ENCODE measurements at places on chromosomes 12 and 14. TPM values are rescaled to one million over a fixed set of nuclear protein-coding genes. Genes with fewer than 3 reads are reported as not detected.

DNA sequence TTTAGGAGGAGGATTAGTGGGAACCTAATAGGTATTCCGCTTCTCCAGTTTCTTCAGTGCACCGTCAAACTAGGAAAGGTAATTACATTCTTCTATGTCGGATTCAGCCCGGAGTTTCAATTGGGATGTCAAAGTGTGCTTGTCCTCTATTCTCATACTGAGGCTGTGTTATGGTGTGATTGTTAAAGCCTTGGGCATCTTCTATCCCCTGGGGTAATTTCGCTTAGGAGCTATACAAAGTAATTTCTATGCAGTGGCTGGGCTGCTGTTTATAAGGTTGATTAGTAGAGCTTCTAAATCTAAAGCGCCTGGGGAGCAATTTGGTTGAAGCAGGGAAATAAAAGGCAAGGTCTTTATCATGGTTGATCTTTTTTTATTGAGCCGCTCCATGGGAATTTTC lies 399.6 kb downstream of the ZFP36L1 start:
- no peak for DNase-seq
- no peaks in the 10 kb centered on the region for H3K36me3 ChIP-seq
- no peaks in the 10 kb centered on the region for H3K27me3 ChIP-seq
- no peak overlapping the region for H3K4me3 ChIP-seq
- no peak overlapping the region for H3K27ac ChIP-seq

The POTEG gene
- not detected for total RNA-seq

DNA sequence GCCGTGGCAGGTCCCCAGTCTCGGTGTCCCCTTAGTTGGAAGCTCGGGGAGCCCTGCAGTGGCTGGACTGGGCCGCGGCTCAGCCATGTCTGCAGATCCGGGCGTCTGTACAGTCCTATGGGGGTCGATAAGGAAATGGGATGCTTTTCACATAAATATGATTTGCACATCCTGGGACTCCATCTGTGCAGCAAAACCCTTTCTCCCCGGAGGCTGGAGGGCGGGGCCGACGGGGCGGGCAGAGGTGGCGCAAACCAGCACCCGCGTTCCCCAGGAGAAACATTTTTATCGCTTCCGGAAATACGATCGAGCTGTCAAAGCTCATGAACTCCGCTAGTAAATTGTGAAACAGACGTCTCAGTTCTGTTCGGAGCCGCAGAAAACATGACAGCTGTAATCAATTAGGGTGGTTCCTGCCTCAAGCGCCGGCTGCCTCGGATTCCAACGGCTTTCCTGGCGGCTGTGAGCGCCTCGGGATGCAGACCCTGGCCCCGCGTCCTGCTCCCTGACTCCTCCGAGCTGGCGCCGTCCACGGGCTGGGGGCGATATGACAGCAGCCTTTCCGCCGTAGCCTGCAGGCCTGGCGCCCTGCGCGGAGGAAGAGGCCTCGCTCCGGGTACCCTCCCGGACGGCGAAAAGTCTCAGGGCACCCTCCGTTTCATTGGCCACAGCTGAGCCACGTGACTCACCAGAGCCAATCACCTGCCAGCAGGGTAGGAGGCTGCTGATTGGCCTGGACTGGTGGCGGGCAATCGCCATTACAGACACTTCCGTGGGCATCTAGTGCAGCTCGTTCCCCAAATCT lies 23.0 kb downstream of the DIO3 start:
- H3K36me3 ChIP-seq, result no peaks in the 10 kb centered on the region
- H3K4me1 ChIP-seq, result no peaks in the 10 kb centered on the region
- H3K4me3 ChIP-seq, result no peak overlapping the region

The ZFYVE21 gene
- total RNA-seq, result 12.7 TPM

GRCh38 chr14:84127495-84127894 lies 1402.4 kb upstream of the FLRT2 start:
- H3K4me1 ChIP-seq, result no peaks in the 10 kb centered on the region
- no peak overlapping the region for H3K27ac ChIP-seq
- H3K4me3 ChIP-seq, result no peak overlapping the region
- no peaks in the 10 kb centered on the region for H3K27me3 ChIP-seq
- no peaks in the 10 kb centered on the region for H3K36me3 ChIP-seq

DNA sequence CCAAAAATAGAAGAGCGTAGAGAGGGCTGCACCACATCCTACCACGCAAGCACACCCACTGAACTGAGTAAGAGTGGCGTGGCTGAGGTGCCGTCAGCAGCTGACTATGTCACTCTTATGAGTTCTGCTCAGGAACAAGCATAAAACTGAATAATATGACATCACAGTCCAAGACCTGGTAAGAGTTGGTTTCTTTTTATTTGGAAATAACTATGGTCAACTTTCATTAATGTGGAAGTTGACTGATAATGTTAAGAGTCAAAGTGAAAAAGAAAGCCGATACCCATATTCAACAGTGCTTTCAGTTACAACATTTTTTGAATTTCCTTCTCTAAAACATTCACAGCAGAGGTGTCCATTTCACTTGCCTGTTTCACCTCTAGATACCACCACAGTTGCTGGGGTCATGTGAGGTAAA lies 44.6 kb downstream of the GNS start:
- H3K36me3 ChIP-seq, result peaks cover 40% of the 10 kb centered on the region
- no peaks in the 10 kb centered on the region for H3K27me3 ChIP-seq
- H3K27ac ChIP-seq, result no peak overlapping the region
- H3K4me3 ChIP-seq, result no peak overlapping the region

GRCh38 chr12:104222976-104223375 lies 7.4 kb downstream of the TXNRD1 start:
- H3K36me3 ChIP-seq, result no peaks in the 10 kb centered on the region
- H3K4me3 ChIP-seq, result no peak overlapping the region
- no peak overlapping the region for H3K27ac ChIP-seq
- DNase-seq, result no peak
